Stimulated activated CD4-positive, alpha-beta T cell treated with anti-CD3 and anti-CD28 coated beads, TNF-alpha, amount 100 ng/mL, for 1 hour (primary cell): ENCODE measurements at places on chromosomes 16 and 17.

DNA sequence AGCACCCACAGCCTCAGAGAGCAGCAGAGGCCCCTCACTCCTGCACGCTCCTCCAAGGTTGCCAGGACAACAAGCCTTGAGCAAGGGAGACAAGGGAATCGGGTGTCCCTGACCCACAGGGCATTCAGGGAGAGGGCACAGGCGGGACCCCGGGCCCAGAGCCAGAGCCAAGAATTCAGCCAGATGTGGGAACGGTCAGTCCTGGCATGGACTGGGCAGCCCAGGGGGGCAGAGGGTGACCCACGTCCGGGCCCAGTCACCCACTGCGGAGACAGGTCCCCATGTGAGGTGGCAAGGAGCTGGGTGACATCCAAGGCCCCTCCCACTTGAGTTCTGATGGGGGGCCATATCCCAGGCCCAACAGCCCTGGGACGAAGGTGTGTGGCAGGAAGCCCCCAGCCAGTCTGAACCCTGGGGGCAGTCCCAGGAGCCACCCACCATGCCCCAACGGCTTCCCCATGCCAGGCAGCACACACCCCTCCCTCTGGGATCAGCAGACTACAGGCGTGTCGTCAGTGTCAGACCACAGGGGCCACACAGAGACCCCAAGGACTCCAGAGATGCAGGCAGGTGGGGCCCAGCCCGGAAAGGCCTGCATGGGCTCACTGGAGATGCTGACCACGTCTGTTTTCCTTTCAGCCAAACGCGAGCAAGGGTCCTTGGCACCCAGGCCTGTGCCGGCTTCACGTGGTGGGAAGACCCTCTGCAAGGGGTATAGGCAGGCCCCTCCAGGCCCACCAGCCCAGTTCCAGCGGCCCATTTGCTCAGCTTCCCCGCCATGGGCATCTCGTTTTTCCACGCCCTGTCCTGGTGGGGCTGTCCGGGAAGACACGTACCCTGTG lies 23.0 kb downstream of the USP6 start:
- no peak for DNase-seq

DNA sequence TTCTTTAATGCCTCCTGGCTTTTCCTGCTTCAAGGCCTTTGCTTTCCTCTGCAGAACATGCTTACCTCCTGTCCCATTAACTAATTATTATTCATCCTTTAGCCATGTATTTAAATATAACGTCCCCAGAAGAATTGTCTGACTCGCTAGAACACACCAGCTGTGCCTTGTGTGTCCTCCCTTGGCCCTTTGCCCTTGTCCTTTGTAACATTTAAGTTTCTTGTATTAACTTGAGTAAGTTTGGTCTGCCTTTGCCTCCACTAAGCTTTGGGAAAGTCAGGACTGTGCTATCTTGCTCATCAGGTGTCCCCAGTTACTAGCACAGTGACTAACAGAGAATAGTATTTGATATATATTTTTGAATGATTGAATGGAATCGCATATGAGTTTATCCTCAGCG lies 29.6 kb upstream of the ABCA9 start:
- no peak for DNase-seq

GRCh38 chr16:937311-937710 lies 33.5 kb downstream of the LMF1 start:
- DNase-seq, result no peak

GRCh38 chr16:55272744-55273143 lies 51.3 kb upstream of the IRX6 start:
- no peak for DNase-seq

DNA sequence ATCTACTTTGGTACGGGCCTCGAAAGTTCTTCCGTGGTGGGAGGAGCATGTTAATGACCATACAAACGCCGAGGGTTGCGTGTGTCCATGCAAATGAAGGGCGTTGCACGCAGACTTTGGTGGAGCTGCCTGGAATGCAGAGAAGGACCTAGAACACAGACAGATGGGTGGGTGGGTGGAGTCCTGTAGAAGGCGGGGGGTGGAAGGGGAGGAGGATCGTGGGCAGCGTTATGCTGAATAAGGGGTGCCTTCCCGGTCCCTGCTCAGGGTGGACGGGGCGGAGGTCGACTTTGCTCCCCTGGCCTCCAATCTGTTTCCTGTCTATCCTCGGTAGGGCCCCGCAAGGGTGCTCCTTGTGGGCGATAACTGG lies 795 bp upstream of the PAQR4 start:
- DNase-seq, result no peak

DNA sequence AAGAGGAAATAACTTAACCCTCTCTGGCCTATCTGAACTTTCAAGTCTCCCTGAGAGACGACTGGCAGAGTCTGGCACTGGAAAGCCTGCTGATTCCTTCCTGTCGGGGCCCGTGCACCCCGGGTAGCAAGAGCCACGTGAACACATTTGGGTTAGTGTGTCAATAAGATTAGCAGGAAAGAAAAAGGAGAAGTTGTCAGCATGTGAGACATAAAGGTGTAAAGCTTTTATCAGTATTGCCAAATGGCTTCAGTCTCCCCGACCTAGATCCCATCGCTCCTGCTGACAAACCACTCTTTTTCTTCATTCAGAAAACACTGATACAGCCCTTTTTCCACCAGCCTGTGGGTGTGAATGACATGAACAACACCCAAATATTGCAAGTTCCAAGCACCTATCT lies 74.4 kb downstream of the CCT6B start:
- no peak for DNase-seq

DNA sequence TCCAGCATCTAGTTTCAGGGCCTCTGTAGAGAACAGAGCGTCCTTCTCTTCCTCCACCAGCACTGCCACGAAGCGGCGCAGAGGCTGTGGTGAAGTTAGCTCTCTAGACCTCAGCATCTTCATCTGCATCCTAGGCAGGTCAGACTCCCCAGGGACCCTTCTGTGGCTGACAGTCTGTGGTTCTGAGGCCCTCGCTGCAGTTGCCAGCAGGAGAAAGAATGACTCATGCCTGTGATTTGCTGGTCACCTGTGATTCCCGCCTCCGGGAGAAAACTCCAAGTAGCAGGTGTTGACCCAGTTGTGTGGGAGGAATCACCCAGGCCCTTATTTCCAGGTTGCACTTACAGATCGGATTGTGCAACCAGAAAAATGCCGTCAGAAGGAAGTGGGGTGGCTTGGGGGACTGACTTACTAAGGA lies 117.3 kb upstream of the CACNG5 start:
- no peak for DNase-seq

GRCh38 chr17:39960524-39961041 lies 2.2 kb upstream of the GSDMA start:
- no peak for DNase-seq

DNA sequence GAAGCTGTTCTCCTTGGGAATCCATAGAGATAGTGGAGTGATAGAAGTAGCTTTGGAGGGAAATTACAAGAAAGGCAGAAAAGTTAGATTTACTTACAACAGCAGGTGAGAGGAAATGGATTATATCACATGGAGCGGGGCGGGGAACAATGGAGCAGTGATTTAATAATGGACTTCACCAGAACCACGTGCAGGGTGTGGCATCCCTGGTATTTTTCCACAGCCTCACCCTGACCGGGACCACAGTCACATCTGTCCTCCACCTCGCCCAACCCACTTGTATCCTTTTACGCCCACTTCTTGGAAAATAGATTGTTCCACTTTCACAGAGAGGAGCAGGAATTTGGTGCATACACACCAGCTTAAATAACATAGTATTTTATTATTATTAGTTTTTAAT lies 15.9 kb upstream of the CYB5B start:
- DNase-seq, result no peak

DNA sequence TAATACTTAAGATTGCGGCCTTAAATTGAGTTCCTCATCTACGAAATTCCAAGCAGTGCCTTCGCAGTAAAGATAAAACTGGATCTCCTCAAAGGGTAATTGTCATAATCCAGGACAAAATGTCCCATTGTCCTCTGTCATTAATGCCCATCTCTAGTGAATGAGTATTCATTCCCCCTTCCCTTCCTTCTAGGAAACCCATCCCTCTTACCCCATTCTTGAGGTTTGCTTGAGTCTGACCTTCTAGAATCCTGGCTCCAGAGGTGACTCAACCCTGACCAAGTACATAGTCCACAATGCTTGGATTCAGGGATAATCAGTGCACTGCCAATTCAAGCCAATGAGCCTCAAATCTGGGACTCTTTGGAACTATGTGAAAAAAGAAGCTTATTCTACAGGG lies 47.0 kb upstream of the MAF start:
- no peak for DNase-seq

- no peak for DNase-seq
Measured at GRCh38 chr17:19744492-19744891, 3.6 kb downstream of the ALDH3A1 start.

DNA sequence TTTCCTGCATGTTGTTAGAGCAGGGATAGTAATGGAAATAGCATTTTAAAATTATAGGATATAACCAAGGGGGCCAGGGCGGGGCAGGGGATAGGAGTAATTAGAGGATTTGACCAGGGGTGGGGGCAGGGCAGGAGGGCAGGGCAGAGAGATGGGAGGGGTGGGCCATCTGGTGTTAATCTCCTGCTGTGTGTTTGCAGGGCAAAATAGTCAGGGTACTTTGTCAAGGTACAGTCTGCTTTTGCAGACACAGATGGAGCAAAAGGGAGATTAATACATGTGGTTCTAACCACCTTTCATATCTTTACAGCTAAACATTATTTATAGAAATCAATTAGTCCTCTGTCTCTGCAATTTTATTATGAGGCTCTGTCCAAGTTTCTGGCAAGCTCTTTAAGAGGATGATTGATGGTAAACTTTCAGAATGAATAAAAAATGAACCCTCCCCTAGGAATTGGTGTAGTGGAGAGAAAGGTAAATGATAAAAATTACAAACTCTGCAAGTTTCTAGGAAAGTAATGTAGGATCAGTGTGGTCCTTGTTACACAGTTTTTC lies 6.6 kb downstream of the ANKFN1 start:
- no peak for DNase-seq

DNA sequence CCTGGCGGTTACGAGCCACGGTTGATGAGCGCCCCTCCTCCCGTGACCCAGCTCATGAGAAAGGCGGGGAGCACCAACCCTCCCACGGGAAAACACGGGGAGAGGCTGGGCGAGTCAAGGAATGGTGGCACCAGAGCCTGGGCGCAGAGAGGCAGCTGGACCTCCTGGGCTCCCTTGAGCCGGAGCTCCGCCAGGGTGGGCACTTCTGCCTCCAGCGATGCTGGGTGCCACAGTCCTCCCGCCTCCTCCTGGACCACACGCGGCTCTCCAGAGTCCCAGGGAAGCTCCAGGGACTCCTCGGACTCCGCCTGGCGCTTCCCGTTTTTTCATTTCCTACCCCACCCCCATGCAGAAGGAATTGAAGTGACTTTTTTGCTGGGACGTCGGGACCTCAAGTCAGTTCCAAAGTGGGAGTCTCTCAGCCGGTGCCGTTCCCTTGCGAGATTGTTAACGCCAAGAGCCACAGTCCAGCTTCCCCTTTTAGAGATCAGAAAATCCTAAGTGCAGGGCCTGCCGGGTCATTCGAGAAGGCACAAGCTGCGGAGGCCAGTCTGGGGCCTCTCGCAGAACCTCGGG lies 6.6 kb upstream of the CBX8 start:
- DNase-seq, result no peak
